ENCODE measurements at places on chromosomes 16 and 17.
A peak's percentile ranks its signal among the peaks of the same experiment; 100 is the strongest.

- no peak for DNase-seq
Measured at GRCh38 chr17:71922439-71922838, 198.4 kb upstream of the SOX9 start.

DNA sequence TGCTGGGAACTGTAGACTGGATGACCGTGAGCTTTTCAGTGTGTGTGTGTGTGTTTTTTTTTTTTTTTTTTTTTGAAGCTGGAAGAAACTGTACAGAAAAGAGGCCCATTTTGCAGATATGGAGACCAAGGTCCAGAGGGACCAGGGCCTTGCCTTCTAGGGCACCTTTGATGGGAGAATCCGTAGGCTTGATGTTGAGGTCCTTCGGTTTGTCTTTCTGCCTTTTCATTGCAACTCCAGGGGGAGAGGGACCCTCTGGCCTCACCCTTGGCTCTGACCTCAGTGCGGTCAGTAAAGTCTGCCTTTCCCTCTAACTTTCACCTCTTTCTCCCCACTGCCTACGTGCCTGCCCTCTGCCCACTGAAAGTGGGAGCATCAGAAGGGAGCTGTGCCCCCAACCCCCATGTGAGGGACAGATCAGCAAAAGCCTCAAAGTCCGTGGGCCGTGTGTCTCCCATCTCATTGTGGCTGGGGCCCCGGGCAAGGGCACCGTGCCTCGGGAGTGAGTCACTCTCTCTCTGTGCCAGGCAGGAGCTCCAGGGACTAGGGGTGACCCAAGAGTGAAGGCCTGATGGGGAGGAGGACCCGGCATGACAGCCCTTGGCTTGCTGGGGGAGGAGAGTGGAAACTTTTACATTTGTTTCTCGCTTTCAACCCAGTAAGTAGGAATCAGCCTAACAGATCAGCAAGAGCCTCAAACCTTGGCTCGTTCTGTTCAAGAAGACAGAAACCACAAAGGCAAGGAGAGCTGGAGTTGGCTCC lies 123.6 kb downstream of the CMIP start:
- DNase-seq, result peak; percentile 32

DNA sequence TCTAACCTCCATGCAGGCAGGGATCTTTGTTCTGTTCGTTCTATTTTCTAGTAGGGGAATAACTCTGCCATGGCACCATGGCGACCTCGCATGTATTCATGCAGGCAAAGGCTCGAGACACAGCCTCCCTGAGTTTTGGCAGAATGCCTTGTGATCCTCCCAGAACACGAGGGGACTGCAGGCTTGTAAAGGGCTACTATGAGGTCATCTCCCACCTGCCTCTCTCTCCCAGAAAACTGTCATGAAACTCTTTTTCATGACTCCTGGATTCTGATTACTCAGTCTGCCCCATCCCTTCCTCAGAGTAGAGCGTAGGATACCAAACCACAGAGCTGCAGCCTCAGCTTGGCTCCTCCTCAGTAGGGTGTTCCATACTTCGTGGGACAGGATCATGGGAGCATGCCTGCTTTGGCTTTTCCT lies 64.3 kb downstream of the IGF2BP1 start:
- no peak for DNase-seq

DNA sequence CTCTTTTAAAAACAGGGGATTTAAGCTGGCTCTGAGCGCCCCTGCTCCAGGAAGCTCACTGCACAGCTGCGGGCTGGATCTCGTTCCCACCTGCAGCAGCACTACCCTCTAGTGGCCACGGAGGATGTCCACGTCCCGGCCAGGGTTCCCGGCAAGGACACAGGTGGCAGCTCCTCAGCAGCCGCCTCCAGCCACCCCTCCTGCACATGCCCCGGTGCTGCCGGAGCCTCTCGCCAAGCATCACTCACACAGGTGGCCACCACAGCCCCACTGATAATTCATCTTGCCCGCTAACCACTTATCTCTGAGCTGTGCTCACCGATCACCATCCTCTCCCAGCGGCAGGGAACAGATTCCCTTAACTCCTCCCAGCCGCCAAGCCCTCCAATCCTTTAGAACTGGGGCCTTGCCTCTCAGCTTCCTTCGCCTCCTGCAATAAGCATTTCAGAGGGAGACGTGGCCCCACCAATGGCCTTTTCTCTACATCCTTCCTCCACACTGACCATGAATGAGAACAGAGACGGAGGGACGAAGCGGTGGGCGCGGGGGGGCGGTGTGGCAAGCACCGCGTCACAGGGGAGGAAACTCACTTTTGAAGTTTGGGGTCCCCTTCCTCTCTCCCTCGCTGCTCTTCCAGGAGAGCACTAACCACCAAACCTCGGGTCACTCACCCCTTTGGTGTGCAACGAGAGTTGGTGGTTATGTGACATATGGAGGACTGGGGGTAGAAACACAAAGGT lies 222.1 kb downstream of the RBFOX3 start:
- peak; percentile 45 for DNase-seq

GRCh38 chr17:596763-597644 lies 117.6 kb downstream of the VPS53 start:
- no peak for DNase-seq

DNA sequence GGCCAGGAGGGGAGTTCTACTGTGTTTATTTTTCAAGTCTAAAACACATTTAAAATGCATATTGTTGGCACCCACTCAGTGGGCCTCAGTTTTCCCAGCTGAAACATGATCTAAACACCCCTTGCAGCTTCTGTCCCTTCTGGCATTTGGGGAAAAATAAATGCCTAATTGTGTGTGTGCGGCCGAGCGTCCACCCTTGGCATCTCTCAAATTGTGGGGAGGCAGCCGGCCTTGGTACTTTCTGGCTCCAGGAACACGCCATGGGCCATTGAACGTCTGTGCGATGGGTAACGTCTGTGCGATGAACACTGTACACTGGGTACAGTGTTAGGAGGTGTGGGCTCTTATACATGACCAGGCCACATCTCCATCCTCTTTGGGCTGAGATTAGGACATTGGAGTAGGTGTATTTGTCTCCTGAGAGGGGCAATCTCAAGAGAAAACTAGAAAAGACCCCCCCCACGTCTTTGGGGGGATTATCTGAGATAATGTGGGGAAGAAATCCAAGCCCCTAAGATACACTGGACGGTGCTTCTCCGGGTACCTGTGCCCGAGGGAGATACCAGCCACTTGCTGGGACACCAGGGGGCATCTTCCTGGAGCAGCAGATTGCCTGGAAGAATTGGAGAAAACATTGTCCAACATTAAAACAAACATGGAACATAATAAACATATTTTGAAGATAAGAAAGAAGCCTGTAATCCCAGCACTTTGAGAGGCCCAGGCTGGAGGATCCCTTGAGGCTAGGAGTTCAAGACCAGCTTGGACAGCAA lies 54.9 kb downstream of the RAB11FIP4 start:
- DNase-seq, result no peak

- DNase-seq, result peak; percentile 89
Measured at GRCh38 chr17:15262291-15263205, 2.6 kb downstream of the PMP22 start.

- DNase-seq, result peak; percentile 47
Measured at GRCh38 chr17:8326511-8327302, 12.9 kb upstream of the ODF4 start.

GRCh38 chr16:74078511-74079231 lies 217.9 kb upstream of the PSMD7 start:
- DNase-seq, result no peak

GRCh38 chr17:2395258-2396181 lies 5.3 kb downstream of the MNT start:
- DNase-seq, result no peak

Measured in heart right ventricle (tissue), 16 donors.